ENCODE measurements at places on chromosomes 13 and 19.

GRCh38 chr13:93217721-93218261 is 8.8 kb upstream of the GPC6 start:
- DNase-seq: no peak

GRCh38 chr19:37221136-37221535 is 3.1 kb downstream of the ZNF383 start:
- no peak for DNase-seq

GRCh38 chr13:52374389-52374788 is 31.6 kb downstream of the THSD1 start:
- no peak for DNase-seq

- DNase-seq: no peak
Measured at GRCh38 chr13:46339035-46339666, 47.9 kb downstream of the RUBCNL start.

DNA sequence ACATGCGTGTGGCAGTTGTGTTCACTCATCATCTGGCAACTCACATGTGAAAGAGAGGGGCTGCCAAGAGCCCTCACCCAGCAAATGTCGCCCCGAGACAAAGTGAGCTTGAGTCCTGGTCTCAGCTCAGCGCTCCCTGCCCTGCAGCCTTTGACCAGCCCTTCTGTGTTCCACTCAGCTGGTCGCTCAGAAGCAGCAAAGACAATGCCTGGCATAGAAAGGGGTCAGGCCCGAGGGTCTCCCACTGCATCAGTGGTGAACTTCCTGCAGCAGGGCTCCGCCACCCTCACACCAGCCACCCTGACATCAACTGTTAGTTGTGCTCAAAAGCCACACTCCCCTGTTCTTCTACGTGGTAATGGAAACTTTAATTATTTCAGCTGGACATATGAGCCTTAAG is 68.0 kb downstream of the SLC7A1 start:
- DNase-seq: no peak

GRCh38 chr13:43445668-43446067 is 341.1 kb downstream of the ENOX1 start:
- no peak for DNase-seq

DNA sequence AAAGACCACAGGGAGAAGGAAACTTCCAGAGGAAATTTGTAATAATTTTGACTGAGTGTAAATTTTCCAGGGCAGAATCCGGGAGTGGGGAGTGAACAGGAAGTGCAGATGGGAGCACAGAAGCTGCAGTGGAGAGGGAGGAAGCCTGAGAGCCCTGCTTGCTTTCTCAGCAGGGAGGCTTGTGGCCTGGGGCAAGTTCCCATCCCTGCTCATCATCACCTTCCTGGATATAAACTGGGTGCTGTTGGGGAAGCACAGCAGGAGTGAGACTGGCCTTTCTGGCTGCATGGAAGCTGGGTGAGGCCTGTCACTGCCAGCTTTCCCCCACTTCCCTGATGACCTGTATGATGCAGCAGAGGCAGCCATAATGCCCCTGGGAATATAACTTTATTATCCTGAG is 532.9 kb downstream of the SLITRK6 start:
- no peak for DNase-seq

DNA sequence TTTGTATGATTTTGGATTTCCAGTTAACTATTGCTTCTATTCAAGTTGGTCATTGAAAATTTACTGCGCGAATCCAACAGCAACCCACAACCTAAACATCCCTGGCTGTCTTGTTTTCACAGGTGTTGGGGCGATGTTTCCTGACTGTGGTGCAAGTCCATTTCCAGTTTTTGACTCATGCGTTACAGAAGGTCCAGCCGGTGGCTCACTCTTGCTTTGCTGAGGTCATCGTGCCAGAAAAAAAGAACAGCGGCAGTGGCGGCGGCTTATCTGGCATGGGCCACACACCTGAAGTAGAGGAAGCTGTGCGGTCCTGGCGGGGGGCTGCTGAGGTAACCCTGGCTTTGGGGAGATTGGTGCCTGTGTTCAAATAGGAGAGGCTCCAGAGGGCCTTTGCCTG is 45.2 kb upstream of the GPI start:
- no peak for DNase-seq

GRCh38 chr13:71030784-71031183 is 836.2 kb downstream of the DACH1 start:
- DNase-seq: no peak

- DNase-seq: peak; percentile 39
Measured at GRCh38 chr13:68927387-68928026, 1180.1 kb upstream of the ATXN8OS start.

GRCh38 chr13:73608711-73609485 is 525.3 kb downstream of the KLF12 start:
- no peak for DNase-seq

DNA sequence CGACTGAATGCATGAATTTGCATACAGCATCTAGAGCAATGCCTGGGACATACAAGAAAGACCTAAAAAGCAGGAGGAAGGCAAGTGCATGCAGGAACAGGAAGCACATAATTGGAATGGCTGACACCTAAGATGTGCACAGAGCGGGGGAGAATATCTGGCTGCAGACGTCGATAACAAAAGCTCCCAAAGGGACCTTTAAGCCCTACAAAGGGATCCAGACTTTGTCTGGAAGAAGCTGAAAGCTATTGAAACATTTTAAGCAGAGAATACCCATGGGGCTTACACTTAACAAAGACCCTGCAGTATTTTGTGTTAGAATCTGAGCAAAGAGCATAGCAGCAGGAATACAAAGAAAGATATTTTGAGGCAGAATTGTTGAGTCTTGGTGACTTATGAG is 107.4 kb upstream of the CLDN10 start:
- DNase-seq: no peak

GRCh38 chr13:41641429-41641828 is 184.1 kb downstream of the RGCC start:
- no peak for DNase-seq

GRCh38 chr13:43953370-43953769 is 73.7 kb downstream of the LACC1 start:
- no peak for DNase-seq

- no peak for DNase-seq
Measured at GRCh38 chr13:59230484-59231264, 933.1 kb downstream of the DIAPH3 start.

DNA sequence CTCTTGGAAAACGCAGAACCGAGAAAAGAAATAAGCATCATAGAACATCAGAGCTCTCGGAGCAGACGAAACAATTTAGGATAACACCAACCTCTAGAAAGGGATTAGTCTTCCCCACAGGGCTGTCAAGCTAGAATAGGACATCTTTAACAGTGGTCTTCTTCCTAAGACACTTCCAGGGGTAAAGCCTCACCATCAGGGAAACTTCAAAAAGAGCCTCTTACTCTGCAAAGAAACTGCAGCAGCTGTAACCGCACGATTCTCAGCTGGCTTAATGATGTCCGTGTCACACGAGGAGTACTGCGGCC is 642 bp downstream of the ZNF571 start:
- DNase-seq: no peak

- DNase-seq: no peak
Measured at GRCh38 chr19:8416796-8417195, 3.7 kb downstream of the MARCHF2 start.

GRCh38 chr13:52975161-52975560 is 53.5 kb upstream of the OLFM4 start:
- no peak for DNase-seq

GRCh38 chr19:1633269-1633826 is 19.1 kb downstream of the TCF3 start:
- no peak for DNase-seq

DNA sequence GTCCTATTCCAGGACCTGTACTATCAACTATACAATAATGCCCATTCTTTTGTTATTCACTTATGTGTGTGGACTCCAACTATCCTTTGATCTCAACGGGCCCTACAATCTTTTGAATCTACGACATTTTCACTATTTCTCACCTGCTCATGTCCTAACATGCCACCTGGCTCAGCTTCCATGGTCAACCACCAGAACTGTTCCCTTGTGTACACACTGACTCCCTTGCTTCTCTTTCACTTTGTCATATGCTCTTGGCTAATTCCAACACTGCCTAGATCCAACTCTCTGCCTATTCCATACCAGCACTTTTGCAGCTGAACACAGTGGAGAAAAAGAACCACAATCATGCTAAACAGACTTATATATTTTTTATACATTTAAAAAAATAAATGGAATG is 53.1 kb downstream of the MICU2 start:
- DNase-seq: no peak

GRCh38 chr13:32285633-32285965 is 29.6 kb downstream of the ZAR1L start:
- DNase-seq: no peak

- no peak for DNase-seq
Measured at GRCh38 chr13:71789693-71790329, 77.2 kb downstream of the DACH1 start.

- DNase-seq: no peak
Measured at GRCh38 chr13:42394711-42395085, 122.7 kb downstream of the AKAP11 start.

- no peak for DNase-seq
Measured at GRCh38 chr19:42134535-42135070, 2.4 kb upstream of the POU2F2 start.

GRCh38 chr13:26977541-26977940 is 194.1 kb downstream of the USP12 start:
- peak; percentile 37 for DNase-seq

DNA sequence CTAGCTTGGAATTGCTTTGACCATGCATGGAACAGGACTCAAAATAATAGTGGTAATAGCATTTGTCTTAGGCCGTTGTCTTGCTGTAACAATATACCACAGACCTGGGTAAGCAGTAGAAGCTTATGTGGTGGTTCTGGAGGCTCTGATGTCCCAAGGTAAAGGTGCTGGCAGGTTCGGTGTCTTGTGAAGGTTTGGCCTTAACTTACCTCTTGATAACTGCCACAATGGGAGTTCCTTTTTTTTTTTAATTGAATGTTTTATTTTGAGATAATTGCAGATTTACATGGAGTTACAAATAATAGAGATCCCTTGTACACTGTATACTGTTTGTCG is 5.8 kb downstream of the RPL21 start:
- no peak for DNase-seq

DNA sequence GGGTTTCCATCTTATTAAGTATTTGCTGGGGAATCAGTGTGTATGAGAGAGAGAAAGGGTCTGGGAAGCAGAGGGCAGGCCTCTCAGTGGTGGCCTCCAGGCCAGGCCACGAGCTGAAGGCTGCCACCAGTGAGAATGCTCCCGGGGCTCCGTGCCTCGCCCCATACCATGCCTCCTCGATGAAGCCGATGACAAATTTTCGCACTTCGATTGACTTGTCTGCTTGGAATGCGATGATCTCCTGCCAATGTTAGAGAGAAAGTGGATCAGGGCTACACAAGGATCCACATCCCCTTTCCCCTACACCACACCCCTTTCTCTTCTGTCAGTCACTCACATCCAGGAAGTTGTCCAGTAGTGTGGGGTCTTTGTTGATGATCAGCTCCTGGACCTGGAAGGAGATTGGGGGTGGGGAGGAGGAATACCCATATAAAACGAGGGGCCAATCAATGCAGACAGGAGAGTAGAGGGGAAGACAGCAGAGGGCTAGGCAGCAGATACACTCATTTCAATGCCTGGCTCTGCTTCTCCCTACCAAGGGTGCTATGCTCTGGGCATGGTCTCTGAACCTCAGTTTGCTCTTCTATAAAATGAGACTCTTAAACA is 10.7 kb downstream of the SYMPK start:
- no peak for DNase-seq

DNA sequence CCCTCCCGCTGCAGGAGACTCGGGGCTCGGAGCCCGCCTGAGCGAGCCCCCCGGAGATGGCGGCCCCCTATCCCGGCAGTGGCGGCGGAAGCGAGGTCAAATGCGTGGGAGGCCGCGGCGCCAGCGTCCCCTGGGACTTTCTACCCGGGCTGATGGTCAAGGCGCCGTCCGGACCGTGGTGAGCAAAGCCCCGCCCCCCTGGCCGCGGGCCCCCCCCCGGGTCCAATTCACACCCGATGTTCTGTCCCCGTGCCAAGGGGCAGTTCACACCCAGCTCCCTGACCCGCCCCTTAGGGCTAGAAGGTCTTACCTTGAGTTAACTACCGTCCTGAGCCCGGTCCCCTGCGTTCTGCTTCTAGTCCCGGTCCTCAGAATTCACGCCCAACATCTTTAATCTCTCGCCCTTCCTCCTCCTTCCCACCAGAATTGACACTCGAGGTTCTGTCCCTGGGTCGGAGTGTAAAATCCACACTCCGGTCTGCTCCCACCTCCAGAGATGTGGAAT is 1.4 kb downstream of the NPAS1 start:
- DNase-seq: peak; percentile 29

- DNase-seq: peak; percentile 94
Measured at GRCh38 chr13:98307463-98308085, 130.5 kb upstream of the RNF113B start.

GRCh38 chr13:97723655-97724054 is 229.8 kb upstream of the IPO5 start:
- DNase-seq: no peak

DNA sequence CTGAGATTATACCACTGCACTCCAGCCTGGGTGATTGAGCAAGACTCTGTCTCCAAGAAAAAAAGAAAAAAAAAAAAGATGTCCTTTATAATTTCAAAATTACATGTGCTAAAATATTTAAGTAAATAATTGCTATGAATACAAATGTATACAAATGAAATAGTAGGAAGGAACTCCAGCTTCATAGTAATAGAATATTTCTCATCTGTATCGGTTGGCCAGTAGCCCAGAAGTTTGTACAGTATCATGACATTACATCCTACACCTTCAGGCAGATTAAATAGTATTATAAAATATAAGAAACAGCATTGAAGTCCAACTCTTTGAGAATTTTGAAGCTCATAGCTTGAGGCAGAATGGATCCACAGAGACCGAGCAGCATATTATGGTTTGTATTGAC is 36.5 kb upstream of the CLDN10 start:
- no peak for DNase-seq

GRCh38 chr13:90188351-90188636 is 1159.2 kb upstream of the MIR17HG start:
- DNase-seq: no peak

GRCh38 chr13:111629926-111630325 is 309.5 kb downstream of the TEX29 start:
- no peak for DNase-seq

DNA sequence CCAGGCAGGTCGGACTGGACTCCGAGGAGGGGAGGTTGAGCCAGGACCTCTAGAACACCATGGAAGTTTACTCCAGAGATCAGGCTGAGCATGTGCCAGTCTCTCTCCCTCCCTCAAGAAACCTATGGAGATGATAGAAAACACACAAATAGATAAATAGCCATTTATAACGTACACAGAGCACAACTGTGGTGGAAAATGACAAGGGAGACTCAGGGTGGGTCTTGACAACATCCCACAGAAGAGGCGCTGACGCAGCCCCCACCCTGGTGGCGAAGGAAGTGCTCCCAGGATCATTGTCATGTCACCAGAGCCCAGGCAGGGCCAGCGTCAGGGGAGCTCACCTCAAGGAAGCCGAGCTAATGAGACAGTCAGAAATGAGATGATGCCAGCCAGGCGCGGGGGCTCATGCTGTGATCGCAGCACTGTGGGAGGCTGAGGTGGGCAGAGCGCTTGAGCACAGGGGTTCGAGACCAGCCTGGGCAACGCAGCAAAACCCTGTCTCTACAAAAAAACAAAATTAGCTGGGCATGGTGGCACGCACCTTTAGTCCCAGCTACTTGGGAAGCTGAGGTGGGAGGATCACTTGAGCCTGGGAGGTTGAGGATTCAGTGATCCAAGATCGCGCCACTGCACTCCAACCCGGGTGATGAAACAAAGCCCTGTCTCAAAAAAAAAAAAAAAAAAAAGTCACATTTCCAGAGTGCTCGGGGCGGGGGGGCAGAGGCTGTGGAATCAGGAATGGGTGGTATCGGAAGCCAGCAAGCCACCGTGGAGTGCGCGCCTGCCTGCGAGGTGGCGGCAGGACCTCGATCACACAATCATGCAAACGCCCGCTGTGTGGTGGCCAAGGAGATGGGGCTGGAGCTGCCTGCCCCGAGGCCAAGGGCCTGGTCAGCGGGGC is 178.4 kb downstream of the KDM4B start:
- DNase-seq: no peak

All from mesenchymal stem cell (in vitro differentiated cells and primary cell).